ENCODE measurements at places on chromosomes 2 and 18.

DNA sequence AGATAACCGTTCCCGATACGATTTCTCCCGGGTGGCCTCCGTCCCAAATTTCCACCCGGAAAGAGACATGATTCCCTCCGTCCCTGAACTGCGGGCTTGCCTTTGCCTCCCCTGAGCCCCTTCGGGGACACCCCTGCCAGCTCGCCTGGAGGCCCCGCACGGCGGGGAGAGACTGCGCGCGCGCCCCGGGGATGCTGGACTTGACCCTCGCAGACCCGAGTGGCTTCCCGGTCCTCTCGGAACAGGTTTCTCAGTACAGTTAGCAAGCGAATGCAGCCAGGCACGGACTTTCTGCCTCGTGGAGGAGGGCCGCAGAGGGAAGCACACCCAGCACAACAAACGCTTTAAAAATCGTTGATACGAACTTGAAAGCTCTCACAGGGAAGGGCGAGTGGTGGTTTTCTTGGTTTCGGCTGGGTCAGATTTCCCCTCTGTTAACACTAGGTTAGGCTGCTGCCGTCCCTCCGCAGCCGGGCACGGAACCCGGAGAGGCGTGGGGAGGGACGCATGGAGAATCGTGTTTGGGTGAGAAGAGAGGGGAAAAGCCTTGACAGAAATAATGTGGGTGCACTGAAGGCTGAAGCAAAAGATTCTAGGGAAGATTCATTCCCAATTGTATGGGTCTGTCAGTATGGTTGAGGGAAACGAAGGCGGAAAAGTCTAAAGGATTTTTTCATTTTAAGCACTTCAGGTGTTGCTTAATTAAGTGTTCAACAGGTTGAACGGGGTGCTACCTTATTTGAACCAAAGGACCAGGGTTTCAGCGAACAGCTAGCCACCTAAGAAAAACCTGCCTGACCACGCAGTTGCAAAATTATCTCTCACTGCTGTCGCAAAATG lies 916 bp downstream of the TNFRSF11A start:
- DNase-seq = peak; percentile 16

- no peak for DNase-seq
These were observed 18.9 kb downstream of the HPCAL1 start for GRCh38 chr2:10321622-10322021.

GRCh38 chr2:225244933-225245332 lies 154.6 kb upstream of the NYAP2 start:
- DNase-seq = no peak

- peak; percentile 92 for DNase-seq
These were observed 179.7 kb downstream of the MREG start for GRCh38 chr2:215833531-215834162.

GRCh38 chr18:76432274-76432755 lies 62.7 kb downstream of the ZNF516 start:
- DNase-seq = no peak

- DNase-seq = no peak
These were observed 243.6 kb downstream of the NEDD4L start for GRCh38 chr18:58287353-58288274.

- no peak for DNase-seq
These were observed 11.8 kb upstream of the CCBE1 start for GRCh38 chr18:59708988-59709387.

DNA sequence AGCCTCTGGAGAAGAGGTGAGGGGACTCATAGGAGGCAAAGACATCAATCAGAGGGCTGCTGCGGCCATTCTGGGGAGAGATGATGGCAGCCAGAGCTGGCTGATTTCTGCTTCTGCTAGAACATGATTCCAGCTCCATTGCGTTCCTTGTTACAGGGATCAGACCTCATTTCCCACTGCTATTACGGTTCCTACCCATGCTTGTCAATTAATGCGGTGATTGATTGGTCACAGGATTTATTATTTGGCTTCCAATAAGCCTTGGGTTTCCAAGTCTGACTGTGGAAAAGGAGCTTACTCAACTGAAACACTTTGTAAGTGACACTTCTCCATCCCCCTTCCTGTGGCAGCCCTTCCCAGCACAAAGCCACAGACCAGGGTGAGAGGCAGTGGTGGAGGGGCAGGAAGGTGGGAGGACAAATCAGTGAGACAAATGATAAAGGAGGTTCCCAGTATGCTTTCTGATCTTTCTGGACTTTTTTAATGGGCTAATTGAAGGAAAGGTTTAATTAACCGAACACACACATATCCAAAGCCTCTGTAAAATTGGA lies 26.8 kb upstream of the CTLA4 start:
- no peak for DNase-seq

DNA sequence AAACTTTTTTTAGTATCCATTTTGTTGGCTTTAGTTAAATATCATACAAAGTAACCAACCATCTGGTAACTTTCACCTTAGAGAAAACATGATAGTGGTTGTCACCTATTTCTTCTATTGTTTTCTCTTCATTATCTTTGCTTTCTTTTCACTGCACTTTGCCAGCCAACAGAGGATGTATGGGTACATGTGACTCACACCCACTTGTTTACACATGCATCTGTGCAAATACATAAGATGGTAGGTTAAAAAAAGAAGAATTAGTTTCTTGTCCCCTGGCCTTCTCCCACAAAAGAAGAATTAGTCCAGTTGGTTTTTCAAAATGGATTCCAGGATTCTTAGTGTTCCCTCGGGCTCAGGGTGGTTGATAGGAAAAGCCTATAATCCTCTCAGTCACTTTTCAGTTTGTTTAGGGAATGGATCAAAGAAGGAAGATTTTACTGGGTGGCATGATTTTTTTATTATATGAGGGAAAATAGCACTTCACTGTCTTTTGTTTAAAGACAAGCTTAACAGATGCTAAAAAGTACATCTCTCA lies 46.6 kb downstream of the CDK15 start:
- no peak for DNase-seq
